ENCODE measurements at places on chromosomes 16 and 17.
A peak's percentile ranks its signal among the peaks of the same experiment; 100 is the strongest.

GRCh38 chr17:147796-148740 lies 10.7 kb downstream of the SCGB1C2 start:
- no peak for DNase-seq
- no peak overlapping the region for H3K4me3 ChIP-seq
- H3K4me1 ChIP-seq: no peaks in the 10 kb centered on the region
- no peaks in the 10 kb centered on the region for H3K36me3 ChIP-seq
- H3K27me3 ChIP-seq: no peaks in the 10 kb centered on the region

- H3K36me3 ChIP-seq: no peaks in the 10 kb centered on the region
- no peaks in the 10 kb centered on the region for H3K27me3 ChIP-seq
- DNase-seq: no peak
- H3K27ac ChIP-seq: peak overlapping the region; percentile 7
Observed at GRCh38 chr17:20092973-20093626, 83.9 kb downstream of the SPECC1 start.

GRCh38 chr17:52143542-52143941 lies 15.0 kb downstream of the CA10 start:
- H3K36me3 ChIP-seq: no peaks in the 10 kb centered on the region
- H3K27ac ChIP-seq: no peak overlapping the region
- H3K4me3 ChIP-seq: no peak overlapping the region
- no peaks in the 10 kb centered on the region for H3K4me1 ChIP-seq

GRCh38 chr16:4684763-4685162 lies 8.6 kb upstream of the NUDT16L1 start:
- H3K4me3 ChIP-seq: no peak overlapping the region
- DNase-seq: no peak
- peaks cover 16% of the 10 kb centered on the region for H3K4me1 ChIP-seq
- no peaks in the 10 kb centered on the region for H3K36me3 ChIP-seq

DNA sequence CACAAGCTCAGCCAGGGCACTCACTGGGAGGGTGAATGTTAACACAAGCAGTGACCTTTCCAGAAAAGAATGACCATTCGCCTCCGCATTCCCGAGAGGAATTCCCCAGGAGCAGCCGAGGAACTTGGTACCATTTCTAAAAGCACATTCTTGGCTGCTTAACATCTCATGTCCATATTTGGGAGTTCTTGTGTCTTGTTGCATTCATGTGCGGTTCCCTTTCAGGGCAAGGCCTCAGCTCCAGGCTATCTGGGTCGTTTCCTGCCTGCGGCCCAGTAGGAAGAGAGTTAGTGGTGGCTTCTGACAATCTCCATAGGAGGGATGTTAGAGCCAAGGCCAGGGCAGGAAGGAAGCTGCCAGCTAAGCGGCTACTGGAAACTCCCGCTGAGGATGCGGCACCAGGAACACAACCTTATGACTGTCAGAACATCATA lies 27.8 kb upstream of the MEAK7 start:
- peaks cover 44% of the 10 kb centered on the region for H3K4me1 ChIP-seq
- no peaks in the 10 kb centered on the region for H3K27me3 ChIP-seq
- H3K36me3 ChIP-seq: no peaks in the 10 kb centered on the region

DNA sequence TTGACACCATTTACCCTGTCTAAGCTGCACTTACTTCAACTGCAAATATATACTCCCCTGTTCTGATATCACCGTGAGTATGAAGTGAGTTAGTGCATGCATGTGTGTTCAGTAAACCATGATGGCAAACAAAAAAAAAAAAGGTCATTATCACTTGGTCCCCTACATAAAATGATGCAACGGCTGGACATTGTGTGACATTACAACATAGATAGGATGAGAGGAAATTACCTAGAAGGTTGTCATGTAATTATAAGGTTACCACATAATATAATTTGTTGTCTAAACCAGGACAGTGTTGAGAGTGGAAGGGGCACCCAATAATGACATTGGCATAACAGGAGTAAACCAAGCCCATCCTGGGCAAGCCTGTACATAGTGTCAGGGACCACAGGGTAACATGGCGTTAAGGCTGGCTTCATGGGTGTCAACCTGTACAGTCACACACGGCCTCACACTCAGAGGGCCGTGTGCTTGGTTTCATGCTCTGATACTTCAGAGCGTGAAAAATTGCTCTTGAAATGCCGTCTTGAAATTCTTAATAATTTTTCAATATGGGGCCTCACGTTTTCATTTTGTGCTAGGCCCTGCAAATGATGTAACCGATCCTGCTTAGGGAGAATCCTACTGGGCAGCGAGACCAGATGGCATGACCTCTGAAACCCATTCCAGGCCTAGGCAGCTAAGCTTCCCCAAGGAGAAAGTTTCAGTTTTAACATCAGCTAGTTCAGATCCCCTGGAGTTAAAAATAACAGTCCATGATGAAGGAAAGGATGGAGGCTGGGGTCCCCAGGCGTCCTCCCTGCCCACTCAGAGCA lies 106.1 kb downstream of the AXIN2 start:
- no peak overlapping the region for H3K27ac ChIP-seq
- no peaks in the 10 kb centered on the region for H3K27me3 ChIP-seq
- H3K36me3 ChIP-seq: no peaks in the 10 kb centered on the region
- DNase-seq: no peak
- no peak overlapping the region for H3K4me3 ChIP-seq
- peaks cover 7% of the 10 kb centered on the region for H3K4me1 ChIP-seq

GRCh38 chr17:65799869-65800268 lies 238.4 kb upstream of the AXIN2 start:
- H3K27me3 ChIP-seq: no peaks in the 10 kb centered on the region
- H3K4me3 ChIP-seq: no peak overlapping the region
- H3K27ac ChIP-seq: no peak overlapping the region
- H3K4me1 ChIP-seq: no peaks in the 10 kb centered on the region

- H3K4me1 ChIP-seq: no peaks in the 10 kb centered on the region
- no peaks in the 10 kb centered on the region for H3K27me3 ChIP-seq
- DNase-seq: no peak
- H3K27ac ChIP-seq: no peak overlapping the region
- H3K4me3 ChIP-seq: no peak overlapping the region
Observed at GRCh38 chr16:3589441-3589921, 12.3 kb upstream of the NLRC3 start.

- no peaks in the 10 kb centered on the region for H3K36me3 ChIP-seq
- H3K4me1 ChIP-seq: peaks cover 5% of the 10 kb centered on the region
- no peak for DNase-seq
- H3K27me3 ChIP-seq: no peaks in the 10 kb centered on the region
- H3K4me3 ChIP-seq: no peak overlapping the region
- H3K27ac ChIP-seq: no peak overlapping the region
Observed at GRCh38 chr17:68679882-68680281, 78.7 kb upstream of the FAM20A start.

DNA sequence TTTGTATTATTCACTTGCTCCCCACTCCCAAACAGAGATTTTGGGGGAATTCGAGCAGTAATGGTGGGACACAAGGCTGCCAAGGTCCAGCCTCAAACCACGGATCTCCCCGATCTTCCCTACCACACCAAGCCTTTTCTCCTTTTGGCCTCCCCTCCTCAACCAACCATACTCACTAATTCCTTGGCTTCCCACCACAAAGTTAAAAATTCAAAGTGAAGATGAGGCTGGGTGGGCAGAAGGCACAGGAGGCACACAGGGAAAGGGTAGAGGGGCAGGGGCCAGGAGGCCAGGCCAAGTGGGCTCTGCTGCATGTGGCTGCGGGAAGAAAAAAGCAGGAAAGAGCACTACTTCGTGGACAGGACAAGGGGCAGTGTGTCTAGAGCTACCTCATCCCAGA lies 15.2 kb downstream of the HOXB4 start:
- H3K27me3 ChIP-seq: peaks cover 4% of the 10 kb centered on the region
- H3K27ac ChIP-seq: no peak overlapping the region
- no peaks in the 10 kb centered on the region for H3K36me3 ChIP-seq
- H3K4me1 ChIP-seq: peaks cover 5% of the 10 kb centered on the region
- H3K4me3 ChIP-seq: no peak overlapping the region

- H3K27ac ChIP-seq: no peak overlapping the region
- no peak overlapping the region for H3K4me3 ChIP-seq
- no peaks in the 10 kb centered on the region for H3K36me3 ChIP-seq
- H3K4me1 ChIP-seq: peaks cover 10% of the 10 kb centered on the region
- DNase-seq: no peak
Observed at GRCh38 chr16:8714174-8714573, 39.8 kb downstream of the ABAT start.

GRCh38 chr17:58669853-58670252 lies 22.0 kb downstream of the TEX14 start:
- no peak for DNase-seq
- H3K36me3 ChIP-seq: no peaks in the 10 kb centered on the region
- H3K27me3 ChIP-seq: no peaks in the 10 kb centered on the region
- no peak overlapping the region for H3K27ac ChIP-seq

DNA sequence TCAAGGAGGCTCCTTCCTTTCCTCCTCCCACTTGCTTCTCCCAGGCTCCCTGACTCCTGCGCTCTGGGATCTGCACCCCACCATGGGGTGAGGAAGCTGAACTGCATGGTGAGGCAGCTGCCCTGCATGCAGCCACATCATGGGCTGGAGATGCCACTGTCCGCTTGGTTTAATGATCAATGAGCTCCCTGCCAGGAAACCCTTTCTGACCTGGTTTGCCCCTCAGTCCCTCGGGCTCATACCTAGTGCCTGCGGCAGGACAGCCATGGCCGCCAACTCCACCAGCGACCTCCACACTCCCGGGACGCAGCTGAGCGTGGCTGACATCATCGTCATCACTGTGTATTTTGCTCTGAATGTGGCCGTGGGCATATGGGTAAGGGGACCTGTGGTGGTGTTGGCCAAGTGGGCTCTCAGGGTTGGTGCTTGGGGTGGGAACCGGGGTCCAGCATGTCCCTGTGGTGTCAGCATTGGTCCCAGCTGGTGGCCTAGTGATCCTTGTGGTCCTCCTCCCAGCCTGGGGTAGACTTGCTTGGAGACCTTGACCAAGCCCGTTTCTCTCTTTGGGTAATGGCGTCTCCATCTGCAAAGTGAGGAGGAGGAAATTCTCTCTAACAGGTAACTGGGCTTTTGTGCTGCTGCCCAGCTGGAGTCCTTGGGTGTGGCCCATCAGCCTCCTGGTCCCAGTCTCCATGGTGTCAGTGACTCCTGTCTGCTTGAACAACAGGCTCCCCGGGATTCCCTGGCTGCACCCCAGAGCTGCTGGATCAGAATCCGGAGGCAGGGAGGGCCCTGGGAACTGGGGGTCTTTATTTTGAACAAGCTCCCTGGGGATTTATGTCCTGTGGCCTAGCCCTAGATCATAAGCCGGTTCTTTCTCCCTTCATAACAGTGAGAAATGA lies at the start of gene SLC5A10:
TSS of gene SLC5A10 (plus strand) at position 225 of the 902 bp plus-strand sequence. CDS start at position 266, 41 bp downstream.
- no peaks in the 10 kb centered on the region for H3K27me3 ChIP-seq
- H3K36me3 ChIP-seq: no peaks in the 10 kb centered on the region
- DNase-seq: peak; percentile 91
- H3K27ac ChIP-seq: no peak within 1 kb of the TSS

- H3K4me3 ChIP-seq: no peak overlapping the region
- DNase-seq: no peak
- H3K36me3 ChIP-seq: no peaks in the 10 kb centered on the region
Observed at GRCh38 chr17:39325528-39326240, 75.7 kb downstream of the FBXL20 start.

DNA sequence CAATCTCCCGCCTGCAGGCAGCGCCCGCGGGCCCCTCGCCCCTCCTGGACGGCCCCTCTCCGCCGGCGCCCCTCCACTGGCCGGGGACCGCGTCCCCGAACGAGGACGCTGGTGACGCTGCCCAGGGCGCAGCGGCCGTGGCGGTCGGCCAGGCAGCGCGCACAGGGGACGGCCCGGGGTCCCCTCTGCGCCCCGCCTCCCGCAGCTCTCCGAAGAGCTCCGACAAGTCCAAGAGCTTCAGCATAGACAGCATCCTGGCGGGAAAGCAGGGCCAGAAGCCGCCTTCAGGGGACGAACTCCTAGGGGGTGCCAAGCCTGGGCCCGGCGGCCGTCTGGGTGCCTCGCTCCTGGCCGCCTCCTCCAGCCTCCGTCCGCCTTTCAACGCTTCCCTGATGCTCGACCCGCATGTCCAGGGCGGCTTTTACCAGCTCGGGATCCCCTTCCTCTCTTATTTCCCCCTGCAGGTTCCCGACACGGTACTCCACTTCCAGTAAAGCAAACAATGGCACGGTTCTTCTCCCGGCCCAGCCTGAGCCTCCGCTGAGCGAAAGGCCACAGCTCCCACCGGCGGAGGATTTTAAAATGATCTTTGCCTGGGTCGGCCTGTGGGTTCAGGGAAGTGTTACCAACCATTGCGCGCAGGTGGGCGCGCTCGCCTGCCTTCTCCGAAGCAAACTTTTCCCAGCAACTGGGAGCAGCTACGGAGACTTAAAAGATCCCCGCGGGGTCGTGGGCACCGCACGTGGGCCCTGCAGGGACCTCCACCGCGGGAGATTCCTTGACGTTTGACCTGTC lies 1.1 kb downstream of the FOXL1 start:
- H3K27ac ChIP-seq: no peak overlapping the region
- no peaks in the 10 kb centered on the region for H3K36me3 ChIP-seq
- no peak for DNase-seq
- H3K27me3 ChIP-seq: peaks cover 3% of the 10 kb centered on the region
- H3K4me3 ChIP-seq: no peak overlapping the region

GRCh38 chr17:40605306-40605705 lies 40.0 kb upstream of the CCR7 start:
- no peaks in the 10 kb centered on the region for H3K36me3 ChIP-seq
- no peak overlapping the region for H3K27ac ChIP-seq
- peaks cover 5% of the 10 kb centered on the region for H3K4me1 ChIP-seq
- no peak overlapping the region for H3K4me3 ChIP-seq
- DNase-seq: no peak
- H3K27me3 ChIP-seq: no peaks in the 10 kb centered on the region

DNA sequence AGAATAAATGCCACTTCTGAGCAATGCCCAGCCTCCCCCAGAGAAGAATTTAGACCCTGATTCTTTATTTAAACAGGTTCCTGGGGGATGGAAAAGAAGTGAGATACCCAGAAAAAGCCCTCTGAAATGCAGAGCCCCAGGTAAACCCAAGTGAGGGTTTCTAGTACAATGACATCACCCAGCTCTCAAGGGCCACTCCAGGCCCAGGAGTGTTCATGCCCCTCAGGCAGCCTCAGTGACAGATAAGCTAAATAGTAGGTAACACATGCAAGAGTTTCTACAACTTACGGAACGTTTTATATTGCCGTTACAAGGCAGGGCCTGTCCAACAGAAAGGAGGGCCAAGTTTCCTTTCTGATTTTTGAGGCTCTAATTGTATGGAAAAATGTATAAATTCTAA lies 683.7 kb upstream of the SALL1 start:
- H3K27me3 ChIP-seq: no peaks in the 10 kb centered on the region
- peak overlapping the region; percentile 35 for H3K27ac ChIP-seq
- no peaks in the 10 kb centered on the region for H3K36me3 ChIP-seq
- DNase-seq: no peak
- H3K4me3 ChIP-seq: no peak overlapping the region

GRCh38 chr16:13781169-13781564 lies 138.8 kb upstream of the ERCC4 start:
- no peak overlapping the region for H3K4me3 ChIP-seq
- no peaks in the 10 kb centered on the region for H3K27me3 ChIP-seq
- DNase-seq: no peak
- no peak overlapping the region for H3K27ac ChIP-seq
- no peaks in the 10 kb centered on the region for H3K4me1 ChIP-seq

GRCh38 chr17:214881-215331 lies 33.5 kb upstream of the DOC2B start:
- peaks cover 11% of the 10 kb centered on the region for H3K4me1 ChIP-seq
- H3K27ac ChIP-seq: no peak overlapping the region
- no peak overlapping the region for H3K4me3 ChIP-seq
- no peaks in the 10 kb centered on the region for H3K27me3 ChIP-seq
- no peak for DNase-seq
